Ureter (tissue), 1 donor: ENCODE measurements at places on chromosomes 4 and X.

DNA sequence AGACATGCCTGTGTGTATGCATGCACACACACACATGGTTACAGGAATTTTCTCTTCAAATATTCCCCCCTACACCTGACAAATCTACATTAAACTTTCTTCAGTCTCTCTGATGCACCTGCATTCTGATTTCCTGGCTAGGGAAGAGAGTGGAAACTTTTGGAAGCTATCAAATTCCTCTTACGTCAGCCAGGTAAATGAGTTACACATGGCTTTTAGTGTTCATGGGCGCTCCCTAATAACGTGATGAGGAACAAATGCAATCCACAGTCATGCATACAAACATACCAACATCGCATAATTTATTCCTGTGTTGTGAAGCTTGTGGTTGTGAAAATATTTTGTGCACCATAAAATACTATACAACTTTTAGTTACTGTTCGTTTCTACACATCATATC is 34.9 kb downstream of the BMP3 start:
- no peak for DNase-seq

DNA sequence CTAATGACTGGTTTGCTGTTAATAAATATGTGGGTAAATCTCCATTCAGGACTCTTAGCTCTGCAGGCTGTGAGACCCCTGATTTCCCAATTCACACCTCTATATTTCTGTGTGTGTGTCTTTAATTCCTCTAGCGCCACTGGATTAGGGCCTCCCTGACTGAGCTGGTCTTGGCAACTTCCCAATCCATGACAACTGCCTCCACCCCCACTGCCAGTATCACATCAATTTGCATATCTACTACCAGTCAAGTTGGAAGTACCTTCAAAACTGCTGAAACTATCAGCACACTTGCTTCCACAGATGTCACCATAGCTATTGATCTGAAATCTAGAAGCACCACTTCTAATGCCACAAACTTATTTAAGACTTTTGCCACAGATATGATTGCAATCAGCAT is 27.6 kb downstream of the OPRPN start:
- DNase-seq: no peak

DNA sequence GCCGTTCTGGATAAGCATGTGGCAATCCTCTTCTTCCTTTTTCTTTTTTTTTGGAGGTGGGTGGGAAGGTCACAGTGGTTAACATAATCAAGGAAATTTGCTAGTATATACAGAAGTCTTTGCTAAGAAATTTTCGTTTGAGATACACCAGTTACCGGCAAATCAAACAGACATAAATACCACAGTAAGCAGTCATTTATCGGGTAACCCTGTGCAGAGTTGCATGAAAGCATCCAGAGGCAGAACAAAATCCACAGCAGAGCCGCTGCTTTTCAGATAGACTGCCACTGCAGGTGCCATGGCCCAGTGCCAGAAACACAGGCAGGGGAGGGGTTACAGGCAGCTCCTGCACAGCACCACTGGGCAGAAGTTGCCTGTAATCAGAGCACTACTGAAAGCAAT is 179.1 kb upstream of the MAB21L2 start:
- DNase-seq: no peak

DNA sequence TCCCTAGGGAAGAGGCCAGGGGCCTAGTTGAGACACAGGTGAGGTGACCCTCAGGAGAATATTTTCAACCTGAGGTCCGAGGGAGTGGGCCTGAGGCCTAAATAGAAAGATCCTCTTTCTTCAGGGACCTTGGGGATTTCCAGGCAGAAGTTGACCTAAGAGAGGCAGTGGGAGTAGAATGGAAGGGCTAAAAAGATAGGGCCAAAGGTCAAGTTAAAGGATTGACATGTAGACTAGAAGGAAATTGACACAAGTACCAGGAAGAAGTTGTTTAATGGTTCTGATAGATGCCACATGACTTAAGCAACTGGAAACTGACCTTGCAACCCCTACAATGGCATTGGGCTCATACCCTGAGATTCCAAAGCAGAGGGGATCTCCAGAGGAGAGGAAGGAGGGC is 76.9 kb downstream of the SHROOM3 start:
- no peak for DNase-seq

DNA sequence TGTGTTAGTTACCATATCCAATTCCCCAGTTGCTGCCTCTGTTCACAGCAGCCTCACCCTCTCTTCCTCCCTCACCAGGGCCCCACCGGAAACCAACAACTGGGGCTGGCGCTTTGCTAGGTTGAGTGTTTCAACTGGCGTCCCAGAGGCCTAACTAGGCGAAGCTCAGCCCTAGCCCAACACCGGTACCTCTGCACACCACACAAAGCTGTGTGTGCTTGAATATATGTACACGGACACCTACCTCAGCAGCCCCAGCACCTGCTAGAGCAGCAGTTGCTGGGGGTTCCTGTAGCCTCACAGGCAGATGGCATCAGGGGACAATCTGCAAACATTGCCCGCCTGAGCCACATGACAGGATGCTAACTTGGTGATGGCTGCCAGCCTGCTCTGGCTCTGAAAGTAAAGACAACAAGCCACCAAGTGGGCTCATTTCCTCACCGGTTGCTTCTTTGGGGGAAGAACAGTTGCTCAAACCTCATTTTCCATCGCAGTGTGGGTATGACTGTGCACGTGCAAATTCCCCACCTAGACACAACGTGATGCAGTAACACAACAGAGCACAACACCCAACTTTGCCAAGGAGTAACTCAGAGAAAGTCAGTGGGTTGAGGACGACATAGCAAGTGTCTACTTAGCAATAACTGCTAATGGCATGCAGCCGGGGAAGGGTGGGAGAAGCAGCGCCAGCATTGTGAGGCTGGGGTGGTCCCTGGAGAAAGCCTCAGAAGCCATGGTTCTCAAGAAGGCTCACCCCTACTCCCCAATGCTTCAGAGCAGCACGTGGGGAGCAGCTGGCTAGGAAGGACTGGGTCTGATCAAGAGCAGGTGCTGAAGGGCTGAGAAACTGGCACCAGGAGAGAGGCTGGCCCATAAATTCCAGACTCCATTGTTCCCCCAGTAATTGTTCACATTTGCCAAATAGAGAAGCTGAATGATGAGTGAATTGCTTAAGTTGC is 139.5 kb downstream of the SH3KBP1 start:
- no peak for DNase-seq

DNA sequence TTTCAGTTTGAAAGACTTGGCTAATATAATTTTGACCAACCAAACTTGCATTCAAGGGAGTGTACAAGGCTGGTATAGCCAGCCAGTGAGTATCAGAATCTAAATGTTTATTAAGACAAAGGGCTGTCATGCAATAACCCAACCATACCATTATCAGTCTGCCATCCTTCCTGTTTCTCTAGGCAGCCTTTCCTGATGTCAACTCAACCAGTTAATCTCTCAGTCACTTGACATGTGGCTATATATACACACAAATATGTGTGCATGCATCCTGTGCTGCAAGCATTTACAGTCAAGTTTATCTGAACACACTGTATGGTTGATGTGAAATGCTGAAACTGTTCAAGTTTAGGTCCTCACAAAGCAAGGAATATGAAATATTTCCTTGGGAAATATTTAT is 17.2 kb downstream of the BTK start:
- no peak for DNase-seq

DNA sequence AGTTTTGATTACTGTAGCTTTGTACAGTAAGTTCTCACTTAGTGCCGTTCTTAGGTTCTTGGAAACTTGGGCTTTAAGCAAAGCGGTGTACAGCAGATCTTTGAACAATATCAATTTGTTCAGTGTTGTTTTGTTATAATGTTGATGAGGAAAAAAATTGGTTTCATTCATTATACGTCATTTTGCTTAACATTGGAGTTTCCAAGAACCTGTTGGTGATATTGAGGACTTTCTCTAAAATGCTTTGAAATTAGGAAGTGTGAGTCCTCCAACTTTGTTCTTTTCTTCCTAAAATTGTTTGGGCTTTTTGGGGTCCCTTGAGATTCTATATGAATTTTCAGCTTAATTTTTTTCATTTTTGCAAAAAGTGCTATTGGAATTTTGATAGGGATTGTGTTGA is 49.1 kb downstream of the STAG2 start:
- no peak for DNase-seq

DNA sequence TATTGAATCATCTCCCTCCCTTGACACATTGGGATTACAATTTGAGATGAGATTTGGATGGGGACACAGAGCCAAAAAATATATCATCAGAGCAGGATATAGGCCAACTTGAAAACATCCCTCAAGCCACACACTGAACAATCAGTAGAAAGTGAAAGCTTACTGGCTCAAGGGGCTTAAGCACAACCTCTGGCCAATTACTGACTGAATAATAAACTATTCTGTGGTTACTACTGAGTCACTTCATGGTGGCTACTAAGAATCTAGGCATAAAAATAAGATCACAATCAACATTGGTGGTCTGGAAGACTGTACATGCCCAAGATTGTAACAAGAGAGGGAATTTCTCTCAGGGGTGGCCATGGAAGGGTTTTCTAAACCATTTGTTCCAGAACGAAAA is 27.4 kb upstream of the GPR174 start:
- DNase-seq: no peak

GRCh38 chr4:151671541-151672059 is 89.2 kb downstream of the GATB start:
- no peak for DNase-seq

DNA sequence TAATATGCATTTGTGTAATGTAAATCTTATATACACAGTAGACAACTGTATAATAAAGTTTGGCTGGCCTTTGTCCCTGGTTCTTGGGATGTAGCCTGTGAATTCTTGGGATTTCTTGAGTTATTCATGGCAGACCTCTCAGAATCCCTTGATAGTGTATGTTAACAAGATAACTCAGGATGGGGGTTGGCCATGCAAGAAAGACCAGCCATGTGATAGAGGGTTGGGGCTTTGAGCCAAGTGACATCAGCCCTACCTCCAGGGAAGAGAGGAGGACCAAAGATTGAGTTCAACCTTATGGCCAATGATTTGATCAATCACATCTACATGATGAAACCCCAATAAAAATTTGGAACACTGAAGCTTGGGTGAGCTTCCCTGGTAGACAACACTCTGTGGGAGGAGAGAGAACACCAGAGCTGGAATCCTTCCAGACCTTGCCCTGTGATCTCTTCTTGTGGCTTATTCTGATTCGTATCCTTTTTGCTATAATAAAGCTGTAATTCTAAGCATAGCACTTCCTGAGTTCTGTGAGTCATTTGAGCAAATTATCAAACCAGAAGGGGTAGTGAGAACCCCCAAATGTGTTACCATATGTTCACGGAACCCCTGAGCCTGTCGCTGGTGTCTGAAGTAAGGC is 11.3 kb downstream of the SLC2A9 start:
- DNase-seq: no peak

DNA sequence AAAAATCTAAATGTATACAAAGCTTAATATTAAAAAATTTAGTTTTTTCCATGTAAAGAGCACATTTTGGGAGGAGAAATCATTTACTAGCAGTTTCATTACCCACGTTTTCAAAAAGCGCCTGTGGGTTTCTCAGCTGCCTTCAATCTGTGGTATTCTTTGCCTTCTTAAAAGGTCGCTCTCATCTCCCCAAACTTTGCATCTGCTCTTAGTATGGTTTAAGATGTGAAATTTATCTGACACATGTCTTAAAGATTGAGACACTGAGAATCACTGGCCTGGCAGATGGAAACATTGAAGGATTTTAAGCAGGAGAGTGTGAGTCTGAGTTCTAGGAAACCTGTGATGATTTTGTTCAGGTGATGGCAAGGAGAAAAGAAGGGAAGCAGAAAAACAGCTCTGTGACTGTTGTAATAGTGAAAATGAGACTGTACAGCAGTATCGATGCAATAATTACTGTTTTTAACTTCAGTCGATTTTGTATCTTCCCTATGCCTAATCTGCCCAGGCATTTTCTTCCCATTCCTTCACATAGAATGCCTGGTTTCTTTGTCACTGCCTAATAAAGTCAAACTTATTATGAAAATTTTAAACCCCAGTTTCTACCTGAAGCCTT is 75.9 kb downstream of the PAQR3 start:
- DNase-seq: no peak

- no peak for DNase-seq
These were observed 2152.9 kb downstream of the ARAP2 start for GRCh38 chr4:34091451-34091850.

DNA sequence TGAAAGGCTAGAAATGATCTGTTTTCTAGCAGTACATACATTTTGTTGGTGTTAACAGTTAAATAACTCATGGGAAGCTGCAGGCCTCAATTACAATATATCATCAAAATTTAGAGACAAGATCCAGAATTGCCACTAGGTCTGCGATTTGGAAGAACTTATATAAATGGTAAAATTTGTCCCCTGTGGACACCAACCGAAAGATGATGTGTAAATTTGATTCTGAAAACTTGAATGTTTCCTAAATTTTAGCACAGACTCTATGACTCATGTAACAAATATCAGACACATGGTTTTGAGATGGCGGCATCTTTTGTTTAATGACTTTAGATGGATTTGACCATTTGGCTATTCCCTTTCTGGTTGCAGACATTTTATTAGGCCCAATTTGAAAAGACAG is 6.0 kb upstream of the HPGDS start:
- no peak for DNase-seq

- DNase-seq: no peak
These were observed 93.4 kb upstream of the MAMLD1 start for GRCh38 chrX:150269605-150270254.

GRCh38 chr4:151853034-151853433 is 92.2 kb upstream of the GATB start:
- no peak for DNase-seq

- no peak for DNase-seq
These were observed 63.4 kb downstream of the CCKAR start for GRCh38 chr4:26426892-26427291.

- no peak for DNase-seq
These were observed 7.0 kb downstream of the RAI2 start for GRCh38 chrX:17854069-17854468.

- DNase-seq: no peak
These were observed 152.8 kb upstream of the ANK2 start for GRCh38 chr4:112896609-112897190.

- DNase-seq: no peak
These were observed 206.9 kb downstream of the SPCS3 start for GRCh38 chr4:176526704-176527103.

DNA sequence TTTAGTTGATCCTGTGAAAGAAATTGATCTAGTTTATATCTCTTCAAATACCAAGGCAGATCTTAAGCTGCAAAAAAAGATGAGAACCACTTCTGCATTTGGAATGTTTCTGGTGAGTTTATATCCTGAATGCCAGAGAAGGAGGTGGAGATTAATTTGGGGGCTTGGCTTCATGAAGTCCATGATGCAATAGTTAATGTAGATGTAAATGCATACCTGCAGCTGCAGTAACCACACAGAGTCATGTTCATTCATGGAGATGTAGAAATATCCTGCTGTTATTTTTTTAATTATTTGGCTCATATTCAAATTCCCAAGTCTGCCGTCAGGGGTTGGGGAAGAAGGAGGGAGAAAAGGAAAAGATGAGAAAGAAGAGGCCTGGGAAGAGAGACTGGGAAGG is at the start of gene SULT1E1:
SULT1E1 (minus strand) TSS at position 94 of the 400 bp plus-strand sequence. CDS start 2,501 bp downstream, outside the sequence.
- DNase-seq: no peak

- no peak for DNase-seq
These were observed 570.7 kb downstream of the PCDH7 start for GRCh38 chr4:31290836-31291235.

- DNase-seq: no peak
These were observed 177.3 kb upstream of the DKK2 start for GRCh38 chr4:107213410-107213809.
